ENCODE measurements at places on chromosomes 4 and X. TPM values are rescaled to one million over a fixed set of nuclear protein-coding genes. Genes with fewer than 3 reads are reported as not detected.

The UGT2B10 gene
- total RNA-seq, result not detected

The PRRG1 gene
- total RNA-seq, result 11.1 TPM

The ATP1B4 gene
- total RNA-seq, result not detected

The TLR3 gene
- 2.0 TPM for total RNA-seq

The DGKK gene
- total RNA-seq, result not detected

The CABS1 gene
- not detected for total RNA-seq

The SSX4 gene
- total RNA-seq, result not detected

The NDST3 gene
- total RNA-seq, result not detected

The MCF2 gene
- total RNA-seq, result not detected

The CYTL1 gene
- 3.1 TPM for total RNA-seq

The XAGE1A gene
- total RNA-seq, result not detected

The SYTL4 gene
- 5.5 TPM for total RNA-seq

The PITX2 gene
- total RNA-seq, result 11.0 TPM

The KCNIP4 gene
- total RNA-seq, result not detected

The ADGRL3 gene
- total RNA-seq, result 0.09 TPM

The MSL3 gene
- 13.7 TPM for total RNA-seq

The PPEF2 gene
- total RNA-seq, result not detected

The ABHD18 gene
- 5.8 TPM for total RNA-seq

The SULT1B1 gene
- total RNA-seq, result under 0.01 TPM

The MTNR1A gene
- total RNA-seq, result not detected

The CNKSR2 gene
- total RNA-seq, result 1.6 TPM

The DCHS2 gene
- total RNA-seq, result under 0.01 TPM

The MAGED4B gene
- total RNA-seq, result 38.0 TPM

The NAT8L gene
- total RNA-seq, result 0.09 TPM

The CDKL5 gene
- total RNA-seq, result 3.3 TPM

The FAM53A gene
- total RNA-seq, result 0.85 TPM

The GLRA3 gene
- total RNA-seq, result not detected

The MAP3K15 gene
- total RNA-seq, result 0.09 TPM

The NPY2R gene
- total RNA-seq, result not detected

The STK32B gene
- total RNA-seq, result 3.3 TPM

The DMRTC1B gene
- total RNA-seq, result not detected

The PARM1 gene
- total RNA-seq, result 2.0 TPM

The SHISA3 gene
- 0.65 TPM for total RNA-seq

The BDH2 gene
- 59.6 TPM for total RNA-seq

The ENPEP gene
- total RNA-seq, result 0.28 TPM

The RAB39B gene
- total RNA-seq, result 0.85 TPM

The CTSO gene
- total RNA-seq, result 22.0 TPM

The MYOZ2 gene
- 0.28 TPM for total RNA-seq

The PHEX gene
- total RNA-seq, result 0.46 TPM

The KIT gene
- 0.43 TPM for total RNA-seq

The CYBB gene
- not detected for total RNA-seq

The STPG2 gene
- total RNA-seq, result 0.14 TPM

Measured in smooth muscle cell of bladder (primary cell).